ENCODE measurements at places on chromosomes 2 and 18. TPM values are rescaled to one million over a fixed set of nuclear protein-coding genes. Genes with fewer than 3 reads are reported as not detected.

C2orf74 gene
- total RNA-seq, result 15.8 TPM

TUBA3E gene
- total RNA-seq, result not detected

DQX1 gene
- 0.55 TPM for total RNA-seq

CKAP2L gene
- 8.0 TPM for total RNA-seq

HMSD gene
- 2.8 TPM for total RNA-seq

GAREM2 gene
- total RNA-seq, result 5.5 TPM
